ENCODE measurements at places on chromosomes 6 and 20. TPM values are rescaled to one million over a fixed set of nuclear protein-coding genes. Genes with fewer than 3 reads are reported as not detected.

DNA sequence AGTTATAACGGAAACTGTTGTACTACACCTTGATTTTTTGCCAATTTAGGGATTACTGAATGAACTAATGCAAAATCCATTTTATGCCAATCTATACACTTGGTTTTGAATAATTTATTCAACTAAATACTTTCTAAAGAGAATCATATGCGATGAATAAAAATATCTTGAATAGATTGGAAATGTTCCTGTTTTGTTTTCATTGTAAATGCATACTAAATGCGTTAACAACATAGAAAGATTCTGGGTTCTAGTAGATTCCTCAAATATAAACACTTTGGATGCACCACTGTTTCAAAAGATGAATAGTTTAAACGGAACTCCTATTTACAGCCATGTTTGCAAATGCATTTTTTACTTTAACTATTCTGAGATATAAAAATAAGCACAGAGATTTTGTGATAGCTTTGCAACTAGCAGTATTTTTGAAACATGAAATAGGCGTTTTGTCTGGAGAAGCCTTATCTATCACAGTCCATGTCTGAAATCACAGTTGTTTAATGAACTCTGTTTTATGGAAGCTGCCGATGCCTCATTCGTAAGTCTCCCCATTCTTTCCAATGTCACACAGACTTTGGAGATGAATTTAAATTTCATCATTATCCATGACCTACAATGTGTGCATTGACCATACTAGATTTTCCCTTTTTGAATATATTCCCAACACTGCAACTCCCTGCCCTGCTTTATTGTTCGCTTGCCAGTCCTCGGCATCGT is 277.7 kb upstream of the QKI start:
- DNase-seq = no peak

DNA sequence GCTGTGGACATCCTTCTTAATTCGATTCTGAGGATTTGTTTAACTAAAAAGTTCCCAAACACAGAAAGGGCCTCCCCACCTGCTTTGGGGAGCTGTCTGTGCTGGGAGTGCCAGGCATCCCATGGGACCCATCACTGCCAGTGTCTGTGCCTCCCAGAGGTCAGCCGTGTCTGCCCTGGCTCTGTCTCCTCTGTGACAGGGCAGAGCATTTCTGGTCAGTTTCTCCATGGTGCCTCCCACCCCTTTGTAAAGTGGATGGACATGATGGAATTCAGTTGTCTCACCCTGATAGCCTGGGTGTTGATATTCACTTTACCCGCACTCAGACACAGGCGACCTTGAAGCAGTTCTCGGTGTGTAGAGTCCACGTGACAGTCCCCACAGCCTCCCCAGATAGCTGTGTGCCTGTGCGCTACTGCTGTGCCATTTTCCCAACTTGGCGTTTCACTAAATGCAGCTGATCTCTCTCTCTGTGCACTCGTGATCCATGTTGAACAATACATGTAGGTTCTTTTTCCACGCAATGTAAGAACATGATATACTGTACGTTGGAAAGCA is 70.5 kb downstream of the CDS2 start:
- no peak for DNase-seq

DNA sequence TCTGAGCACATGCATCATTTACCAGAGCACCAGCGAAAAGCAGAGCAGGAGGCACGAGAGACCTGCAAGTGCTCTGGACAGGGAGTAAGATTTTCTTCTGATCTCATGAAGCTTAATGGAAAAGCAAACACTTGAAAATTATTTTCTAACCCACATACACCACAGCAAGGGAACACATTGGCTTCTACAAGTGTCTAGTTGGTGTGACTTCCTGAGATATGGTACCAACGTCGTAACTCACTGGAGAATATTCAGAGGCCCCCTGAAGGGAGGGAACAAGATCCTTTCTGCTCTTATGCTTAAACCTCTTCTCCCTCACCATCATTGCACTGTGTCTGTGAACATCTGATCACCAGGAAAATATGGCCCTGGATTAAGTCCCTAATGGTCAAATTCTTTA is 48.6 kb downstream of the PSMB1 start:
- no peak for DNase-seq

PCK1 gene
- 3.2 TPM for polyA plus RNA-seq

NHLRC1 gene
- polyA plus RNA-seq = 3.9 TPM

RIPPLY2 gene
- 0.23 TPM for polyA plus RNA-seq

SPTLC3 gene
- 1.5 TPM for polyA plus RNA-seq

SEL1L2 gene
- polyA plus RNA-seq = 0.26 TPM

All from hindlimb muscle (tissue), 1 donor.